ENCODE measurements at places on chromosomes 16 and 17.

DNA sequence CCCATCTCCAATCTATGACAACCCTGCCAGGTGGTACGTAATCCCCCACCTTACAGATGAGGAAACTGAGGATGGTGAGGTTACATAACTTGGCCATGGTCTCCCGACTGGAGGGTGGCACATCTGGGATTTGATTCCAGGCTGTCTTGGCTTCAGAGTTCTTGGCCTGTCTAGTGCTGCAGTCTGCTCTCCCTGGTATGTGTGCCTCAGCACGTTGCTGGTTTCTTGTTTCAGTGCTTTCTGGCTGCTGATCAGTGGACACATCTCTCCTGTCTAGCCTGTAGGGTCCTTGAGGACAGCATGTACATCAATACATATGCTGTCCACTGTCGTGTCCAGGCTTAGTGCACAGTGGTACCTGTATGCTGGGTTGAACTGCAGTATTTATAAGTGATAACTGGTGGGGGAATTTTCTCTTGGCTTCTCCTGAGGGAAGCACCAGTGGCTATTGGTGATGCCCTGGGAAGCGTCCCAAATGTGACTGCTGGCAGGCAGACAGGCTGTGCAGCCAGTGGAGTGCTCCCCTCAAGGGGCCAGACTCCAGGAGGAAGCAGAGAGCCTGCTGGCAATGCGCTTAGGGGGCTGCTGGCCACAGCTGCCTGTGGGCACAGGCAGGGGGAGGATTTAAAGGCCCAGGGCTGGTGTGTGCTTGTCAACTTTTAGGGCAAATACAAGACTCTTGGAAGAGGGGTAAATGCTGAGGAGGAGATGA is 14.4 kb downstream of the CTRL start:
- no peak for DNase-seq

DNA sequence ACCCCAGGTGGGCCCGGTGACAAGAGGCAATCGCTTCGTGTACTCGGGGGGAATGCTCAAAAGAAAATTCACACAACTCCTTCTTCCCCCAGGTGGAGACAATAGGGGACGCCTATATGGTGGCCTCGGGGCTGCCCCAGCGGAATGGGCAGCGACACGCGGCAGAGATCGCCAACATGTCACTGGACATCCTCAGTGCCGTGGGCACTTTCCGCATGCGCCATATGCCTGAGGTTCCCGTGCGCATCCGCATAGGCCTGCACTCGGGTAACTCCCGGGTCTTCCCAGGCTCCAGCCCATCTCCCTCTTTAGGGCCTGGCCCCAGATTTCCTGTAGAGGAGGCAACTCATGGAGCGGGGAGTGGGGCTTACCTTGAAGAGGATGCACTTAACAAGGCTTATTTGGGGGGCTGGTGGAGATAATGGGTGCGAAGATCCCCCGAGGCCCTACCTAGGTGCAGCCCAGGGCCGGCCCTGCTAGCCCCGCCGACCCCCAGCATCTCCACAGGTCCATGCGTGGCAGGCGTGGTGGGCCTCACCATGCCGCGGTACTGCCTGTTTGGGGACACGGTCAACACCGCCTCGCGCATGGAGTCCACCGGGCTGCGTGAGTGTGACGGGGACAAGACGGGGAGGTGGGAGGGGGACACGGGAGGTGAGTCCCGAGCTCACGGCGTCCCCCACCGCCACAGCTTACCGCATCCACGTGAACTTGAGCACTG is 13.0 kb downstream of the GUCY2D start:
- no peak for DNase-seq

GRCh38 chr17:72825218-72825617 is 267.3 kb downstream of the SLC39A11 start:
- no peak for DNase-seq

- no peak for DNase-seq
Measured at GRCh38 chr16:81797443-81797842, 18.4 kb downstream of the PLCG2 start.

DNA sequence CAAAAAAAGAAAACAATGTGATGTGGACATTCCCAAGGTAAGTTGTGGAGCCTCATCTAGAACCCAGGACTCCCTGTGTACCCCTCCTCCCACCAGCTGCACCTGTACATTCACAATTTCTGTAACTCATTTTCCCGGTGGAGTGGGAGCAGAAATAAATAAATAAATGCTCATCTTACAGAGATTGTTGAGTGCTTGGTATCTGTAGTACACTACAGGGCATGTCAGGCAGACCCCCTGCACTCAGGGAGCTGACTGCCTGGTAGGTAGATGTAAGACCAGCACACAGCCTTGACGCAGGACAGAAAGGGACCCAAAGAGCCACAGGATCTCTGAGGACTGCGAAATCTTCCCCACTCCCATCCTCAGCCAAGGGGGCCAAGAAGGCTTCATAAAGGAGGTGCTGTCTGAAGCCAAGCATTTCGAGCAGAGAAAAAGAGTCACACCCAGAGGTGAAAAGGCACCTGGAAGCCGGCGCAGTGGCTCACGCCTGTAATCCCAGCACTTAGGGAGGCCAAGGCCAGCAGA is 6.5 kb downstream of the EIF1 start:
- DNase-seq, result no peak

DNA sequence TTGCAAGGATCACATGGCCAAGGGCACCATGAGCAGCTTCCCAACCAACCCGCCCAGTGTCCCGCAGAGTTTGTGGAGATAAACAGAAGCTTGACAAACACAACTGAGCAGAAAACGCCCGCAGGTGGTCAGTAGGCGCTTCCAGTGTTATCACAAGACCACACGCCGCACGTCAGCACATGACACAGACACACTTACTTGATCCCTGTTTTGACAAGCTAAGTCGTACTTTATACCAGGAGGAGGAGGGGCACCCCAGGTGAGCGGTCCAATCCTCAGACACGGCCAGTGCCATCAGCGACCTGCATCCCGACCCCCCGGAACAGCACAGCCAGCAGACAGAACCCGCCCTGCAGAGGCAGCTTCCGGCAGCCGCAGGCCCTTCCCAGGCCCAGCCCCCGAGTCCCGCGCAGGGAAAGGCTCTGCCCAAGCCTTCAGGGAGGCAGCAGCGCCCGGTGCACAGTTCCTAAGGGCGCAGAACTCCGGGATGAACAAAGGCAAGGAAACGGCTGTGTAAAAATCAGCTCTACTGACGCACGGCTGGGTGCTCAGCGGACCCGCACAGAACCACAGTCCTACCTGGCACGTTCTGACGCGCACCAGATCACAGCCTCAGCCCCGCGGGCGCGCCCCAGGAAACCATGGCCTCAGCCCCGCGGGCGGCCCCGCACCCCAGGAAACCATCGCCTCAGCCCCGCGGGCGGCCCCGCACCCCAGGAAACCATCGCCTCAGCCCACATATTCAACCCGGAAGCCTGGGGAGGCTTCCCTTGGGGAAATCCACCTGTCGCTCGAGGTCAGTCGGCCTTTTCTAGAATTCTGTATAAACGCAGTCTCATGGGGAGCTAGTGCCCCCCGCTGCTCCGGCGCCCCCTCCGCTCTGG is 27.8 kb downstream of the AXIN1 start:
- DNase-seq, result peak; percentile 94

- DNase-seq, result no peak
Measured at GRCh38 chr17:4622375-4622774, 19.1 kb downstream of the ALOX15 start.

DNA sequence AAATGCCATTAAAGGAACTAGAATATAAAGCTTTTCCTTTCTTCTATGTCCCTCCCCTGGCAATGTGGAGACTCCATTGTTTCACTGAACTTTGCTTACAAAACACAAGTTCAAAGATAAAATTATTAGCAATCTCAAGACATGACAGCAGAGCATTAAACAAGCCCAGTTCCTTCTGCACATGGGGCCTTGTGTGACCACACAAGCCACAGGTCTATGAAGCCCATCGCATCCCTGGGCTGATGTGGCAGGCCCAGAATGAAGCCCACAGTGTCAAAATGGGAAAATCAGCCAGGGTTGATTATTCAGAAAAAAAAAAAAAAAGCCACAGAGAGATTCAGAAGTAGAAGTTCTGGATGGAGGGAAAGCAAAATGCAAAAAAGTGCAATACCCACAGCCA is 12.9 kb upstream of the SLC39A11 start:
- DNase-seq, result no peak

DNA sequence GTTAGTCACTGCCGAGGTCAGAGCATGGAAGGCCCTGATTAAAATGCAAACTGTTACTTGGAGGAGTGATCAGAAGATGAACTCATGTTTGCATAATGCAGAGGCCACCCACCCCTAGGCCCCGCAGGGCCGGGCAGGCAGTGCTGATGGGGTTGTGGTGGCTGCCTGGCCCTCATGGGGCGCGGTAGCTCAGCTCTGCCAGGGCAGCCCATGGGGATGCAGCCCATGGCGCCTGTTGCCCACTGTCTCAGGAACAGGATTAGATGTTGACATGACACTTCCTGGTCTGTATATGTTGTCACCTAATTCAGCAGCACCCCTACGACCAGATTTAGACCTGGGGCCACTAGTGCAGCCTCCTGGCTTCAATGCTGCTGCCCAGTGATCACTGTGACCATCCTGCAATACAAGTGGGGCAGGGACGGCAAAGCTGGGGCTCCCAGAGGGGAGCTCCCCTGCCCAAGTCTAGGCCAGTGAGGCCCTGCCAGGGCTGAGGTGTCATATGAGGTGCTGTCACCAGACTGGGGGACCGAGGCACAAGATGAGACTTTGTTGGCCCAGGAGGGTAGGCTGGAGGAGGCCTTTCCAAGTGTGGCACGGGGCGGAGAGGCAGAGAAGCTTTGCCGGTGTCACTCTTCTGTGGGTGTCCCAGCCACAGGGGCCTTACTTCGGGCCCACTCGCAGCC is 49.1 kb downstream of the RAI1 start:
- DNase-seq, result no peak

GRCh38 chr16:73064212-73064993 is 16.5 kb upstream of the ZFHX3 start:
- DNase-seq, result no peak

GRCh38 chr16:80968386-80969113 is 38.1 kb downstream of the CMC2 start:
- no peak for DNase-seq

GRCh38 chr16:23679274-23679985 is 741 bp downstream of the PLK1 start:
- no peak for DNase-seq

DNA sequence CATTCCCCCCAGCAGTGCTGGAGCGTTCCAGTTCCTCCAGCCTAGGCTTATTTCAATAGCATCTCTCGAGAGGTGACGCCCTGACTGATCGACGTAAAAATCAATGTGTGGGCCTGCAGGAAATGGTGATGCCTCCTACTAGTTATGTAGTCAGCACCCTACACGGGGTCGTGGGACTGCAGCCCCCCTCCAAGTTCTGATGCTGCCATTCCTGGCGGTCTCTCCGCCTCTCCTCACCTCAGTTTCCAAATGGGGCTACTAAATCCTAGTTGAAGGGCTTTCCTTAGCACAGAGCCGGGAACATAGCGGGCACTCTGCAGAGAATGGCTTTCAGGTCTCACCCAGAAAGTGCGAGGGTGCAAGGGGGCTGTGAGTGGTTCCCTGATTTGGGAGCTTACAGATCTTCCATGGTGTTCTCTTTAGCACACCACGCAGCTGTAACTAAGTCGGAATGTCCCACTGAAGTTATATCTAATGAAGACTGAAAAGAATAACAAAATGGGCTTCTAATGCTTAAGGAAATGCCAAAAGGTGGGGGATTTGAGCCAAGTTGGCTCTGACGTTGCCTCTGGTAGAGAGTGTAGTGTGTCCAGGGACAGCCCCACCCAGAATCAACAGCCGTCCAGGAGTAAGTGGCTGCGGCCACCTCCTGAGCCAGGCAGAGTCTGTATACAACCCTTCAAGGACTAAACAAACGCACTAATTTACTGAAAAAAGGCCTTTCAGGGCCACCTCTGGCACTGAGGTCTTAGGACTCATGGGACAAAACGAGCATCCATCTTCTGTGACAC is 299.7 kb upstream of the FOXF1 start:
- DNase-seq, result no peak
